Stimulated activated CD8-positive, alpha-beta memory T cell treated with anti-CD3 and anti-CD28 coated beads, Interleukin-2, amount 100 ng/mL, for 1 hour (primary cell): ENCODE measurements at places on chromosomes 2 and 18.

- DNase-seq, result no peak
Measured at GRCh38 chr2:8364668-8365067, 317.2 kb upstream of the ID2 start.

GRCh38 chr2:30914456-30914855 is 107.2 kb upstream of the CAPN13 start:
- DNase-seq, result no peak

- DNase-seq, result no peak
Measured at GRCh38 chr2:222287862-222288479, 10.8 kb downstream of the PAX3 start.

GRCh38 chr2:199111458-199111857 is 346.3 kb downstream of the SATB2 start:
- DNase-seq, result no peak

GRCh38 chr2:59888015-59888414 is 665.4 kb downstream of the BCL11A start:
- DNase-seq, result peak; percentile 15

- DNase-seq, result no peak
Measured at GRCh38 chr18:76874642-76875389, 52.5 kb downstream of the ZNF236 start.

DNA sequence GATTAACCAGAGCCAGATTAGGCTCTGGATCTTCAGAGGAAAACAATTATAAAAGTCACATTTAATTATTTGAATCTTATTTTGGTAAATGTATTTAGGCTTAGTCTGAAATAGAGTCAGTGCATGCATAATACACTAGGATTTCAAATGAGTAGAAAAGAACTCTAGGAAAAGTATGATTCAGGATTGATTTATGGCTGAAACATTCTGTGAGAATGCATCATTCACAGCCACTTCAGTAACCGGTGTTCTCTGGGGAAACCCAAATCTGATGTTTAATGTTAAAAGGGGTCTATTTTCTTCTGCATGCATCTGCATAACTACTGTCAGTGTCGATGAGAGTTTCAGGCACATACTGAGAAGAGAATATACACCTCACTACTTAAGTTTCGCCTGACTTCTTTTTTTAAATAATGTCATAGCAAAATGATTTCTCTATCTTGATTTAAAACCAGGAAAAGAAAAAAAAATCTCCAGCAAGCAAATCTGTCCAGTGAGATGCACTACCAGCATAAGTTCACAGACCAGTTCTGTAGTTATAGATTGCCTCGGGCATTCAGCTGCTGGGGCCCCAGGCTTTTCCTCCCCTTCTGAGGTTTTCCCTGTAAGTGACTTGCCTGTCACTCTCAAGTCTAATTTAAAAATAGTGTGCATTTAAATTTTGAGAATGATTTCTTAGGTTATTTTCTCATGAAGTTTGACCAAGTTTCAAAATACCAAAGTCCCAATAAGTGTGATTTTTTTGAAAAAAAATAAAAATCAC is 501.5 kb downstream of the NR4A2 start:
- no peak for DNase-seq

DNA sequence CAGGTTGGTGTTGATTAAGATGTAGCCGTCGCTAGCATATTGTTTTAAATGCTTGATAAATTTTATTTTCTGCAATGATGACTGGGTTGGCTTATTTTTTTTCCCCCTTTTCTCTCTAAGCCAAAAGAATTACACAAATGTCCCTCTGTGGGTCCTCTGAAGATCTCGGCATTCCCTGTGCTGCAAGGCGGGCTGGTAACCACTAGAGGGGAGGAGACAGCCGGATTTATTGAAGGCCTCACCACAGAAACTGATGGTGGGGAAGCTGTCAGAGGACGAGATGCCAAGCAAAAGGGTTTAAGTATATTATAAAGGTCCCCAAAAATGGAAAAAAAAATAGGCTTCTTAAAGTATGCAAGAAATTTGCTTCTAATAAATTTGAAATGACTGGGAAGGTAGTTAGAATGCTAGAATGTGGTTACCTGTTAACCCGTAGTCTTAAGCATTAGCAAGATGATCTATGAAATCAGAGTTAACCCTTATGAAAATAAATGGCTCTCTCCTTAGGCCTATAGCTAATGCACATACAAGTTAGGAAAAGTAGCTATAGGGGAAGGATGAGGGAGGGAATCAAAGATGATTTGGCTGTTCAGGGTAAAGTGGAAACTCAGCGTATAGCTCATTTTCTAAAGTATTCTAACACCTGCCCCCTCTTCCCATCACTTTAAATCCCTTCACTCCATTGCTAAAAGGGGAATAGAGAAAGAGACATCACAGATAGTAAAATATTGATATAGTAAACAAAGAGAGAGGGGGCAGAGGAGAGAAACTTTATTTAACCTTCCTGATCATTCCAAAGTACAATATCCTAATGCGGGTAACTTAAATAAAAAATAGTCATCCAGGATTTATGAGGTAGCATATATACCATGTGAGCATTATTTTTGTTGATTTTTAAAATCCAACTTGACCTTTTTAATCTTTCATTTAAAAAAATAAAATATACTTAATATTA is 894.5 kb upstream of the POU3F3 start:
- no peak for DNase-seq

- no peak for DNase-seq
Measured at GRCh38 chr2:177147093-177147694, 65.4 kb upstream of the HNRNPA3 start.

DNA sequence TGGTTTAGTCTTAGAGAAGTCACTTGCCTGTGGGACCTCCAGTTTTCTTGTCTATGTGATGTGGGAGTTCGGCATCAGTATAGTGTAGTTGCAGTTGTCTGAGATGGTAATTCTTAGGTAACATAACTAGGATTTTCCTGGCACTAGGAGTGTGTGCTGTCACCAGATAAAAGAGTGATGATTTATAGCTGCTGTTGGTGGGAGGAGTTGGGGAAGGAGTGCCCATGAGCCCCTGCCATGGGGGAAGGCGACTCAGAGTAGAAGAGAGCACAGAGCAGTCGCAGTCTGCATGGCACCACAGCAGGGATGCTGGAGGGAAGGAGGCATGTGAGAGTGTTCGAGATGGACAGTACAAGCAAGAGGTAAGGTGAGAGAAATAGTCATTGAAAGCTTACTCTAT is 38.7 kb downstream of the ATP9B start:
- no peak for DNase-seq

DNA sequence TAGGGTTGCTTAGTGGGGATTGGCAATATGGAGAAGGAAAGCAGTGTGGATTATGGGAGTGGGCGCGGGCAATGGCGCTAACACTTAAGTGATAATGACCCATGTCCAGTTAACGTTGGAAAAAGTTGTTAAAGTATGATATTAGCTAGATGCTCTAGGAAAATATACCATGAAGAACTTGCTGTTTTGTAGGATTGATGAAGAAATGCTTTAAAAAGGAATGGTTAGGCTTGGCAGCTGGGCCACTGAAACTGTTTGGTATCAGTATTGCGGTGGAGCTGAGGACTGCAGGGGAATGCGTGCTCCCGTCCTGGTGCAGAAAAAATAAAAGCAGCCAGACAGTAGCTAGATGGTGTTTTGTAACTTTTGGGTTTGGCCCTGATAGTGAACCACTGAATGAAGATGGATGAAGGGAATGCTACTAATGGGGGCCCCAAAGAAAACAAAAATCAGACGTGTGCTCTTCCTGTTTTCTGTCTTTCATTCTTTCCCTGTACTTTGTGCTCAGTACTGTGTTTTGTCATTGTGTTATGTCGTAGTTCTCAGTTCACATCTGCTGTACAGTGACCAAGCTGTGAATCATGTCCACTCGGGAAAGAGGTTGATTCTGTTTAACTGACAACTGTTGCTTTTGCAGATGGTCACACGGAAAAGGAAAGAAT is 999 bp downstream of the INSIG2 start:
- DNase-seq, result no peak

DNA sequence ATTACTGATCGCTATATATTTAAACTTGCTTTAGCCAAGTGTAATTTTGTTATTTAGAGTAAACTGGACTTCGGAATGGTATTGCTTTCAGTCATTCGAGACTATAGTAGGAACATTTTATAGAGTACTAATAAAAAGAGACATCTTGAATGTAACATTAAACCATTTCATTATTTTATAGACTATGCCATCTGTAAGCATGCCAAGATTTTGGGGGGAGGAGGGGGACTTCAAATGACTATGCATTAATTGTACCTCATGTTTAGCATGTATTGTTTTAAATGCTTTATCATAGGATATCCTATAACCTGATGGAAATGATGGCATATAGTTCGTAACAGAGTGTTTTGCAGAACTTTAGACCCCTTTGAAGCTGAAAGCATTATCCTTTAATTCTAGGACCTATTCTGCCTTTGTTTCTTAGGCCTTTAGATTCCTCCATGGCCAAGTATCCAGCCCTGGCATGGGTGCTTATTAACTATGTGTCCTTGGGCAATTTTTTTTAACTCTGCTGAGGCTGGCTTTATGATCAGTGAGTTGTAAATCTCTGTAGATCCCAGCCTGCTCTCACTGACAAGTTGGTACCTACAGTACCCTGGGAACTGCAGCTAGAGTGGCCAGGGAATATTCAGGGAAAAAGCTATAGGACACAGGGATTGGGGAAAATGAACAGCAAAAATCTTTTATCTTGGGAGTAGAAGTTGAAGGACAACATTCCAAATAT is 93.4 kb downstream of the PARD3B start:
- DNase-seq, result no peak

GRCh38 chr18:44393406-44393805 is 287.3 kb upstream of the SETBP1 start:
- no peak for DNase-seq

DNA sequence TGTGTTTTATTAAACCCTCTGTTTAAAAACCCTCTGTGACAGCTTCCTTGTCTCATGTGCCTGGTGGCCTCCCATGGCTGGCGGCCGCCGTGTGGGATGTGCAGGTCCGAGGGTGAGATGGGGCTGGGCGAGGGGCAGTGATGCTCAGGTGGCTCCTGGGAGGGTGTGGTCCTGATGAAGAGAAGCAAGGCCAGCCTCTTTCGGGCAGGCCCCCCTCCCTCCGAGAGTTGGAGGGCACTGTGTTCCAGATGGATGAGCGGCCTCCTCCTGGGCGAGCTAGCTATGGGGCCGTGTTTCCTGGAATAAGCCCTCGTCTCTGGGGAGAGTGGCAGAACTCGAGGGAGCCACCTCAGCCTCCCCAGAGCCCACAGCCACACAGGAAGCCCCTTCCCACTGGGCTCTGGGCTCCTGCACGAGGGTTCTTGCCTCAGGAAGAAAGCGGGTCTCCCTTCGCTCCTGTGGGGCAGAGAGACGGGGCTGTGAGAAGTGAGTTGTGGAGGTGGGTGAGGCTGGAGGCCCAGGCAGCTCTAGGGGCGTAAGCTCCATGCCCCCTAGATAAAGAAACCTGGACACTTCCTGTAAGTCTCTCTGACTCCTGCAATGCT is 72.1 kb downstream of the ASB1 start:
- no peak for DNase-seq

GRCh38 chr2:233082222-233082930 is 22.2 kb downstream of the INPP5D start:
- DNase-seq, result no peak

GRCh38 chr18:48946329-48946835 is 4.4 kb downstream of the SMAD7 start:
- no peak for DNase-seq

DNA sequence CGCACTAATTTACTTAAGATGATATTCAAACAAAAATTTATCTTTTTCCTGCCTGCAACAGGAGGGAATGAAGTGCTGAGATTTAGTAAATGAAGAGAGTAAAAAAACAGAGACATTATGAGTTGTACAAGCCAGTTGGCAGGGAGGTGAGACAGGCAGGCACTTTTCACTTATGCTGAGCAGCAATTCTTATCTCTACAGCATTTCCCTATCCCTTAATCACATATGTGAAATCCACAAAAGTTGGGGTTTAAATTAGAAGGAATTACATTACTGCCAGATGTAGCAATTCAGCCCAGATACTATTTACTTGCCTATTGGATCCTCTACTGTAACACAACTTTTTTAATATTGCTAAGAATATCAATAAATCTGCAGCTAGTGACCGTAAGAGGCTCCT is 314.2 kb upstream of the LRP1B start:
- DNase-seq, result no peak

DNA sequence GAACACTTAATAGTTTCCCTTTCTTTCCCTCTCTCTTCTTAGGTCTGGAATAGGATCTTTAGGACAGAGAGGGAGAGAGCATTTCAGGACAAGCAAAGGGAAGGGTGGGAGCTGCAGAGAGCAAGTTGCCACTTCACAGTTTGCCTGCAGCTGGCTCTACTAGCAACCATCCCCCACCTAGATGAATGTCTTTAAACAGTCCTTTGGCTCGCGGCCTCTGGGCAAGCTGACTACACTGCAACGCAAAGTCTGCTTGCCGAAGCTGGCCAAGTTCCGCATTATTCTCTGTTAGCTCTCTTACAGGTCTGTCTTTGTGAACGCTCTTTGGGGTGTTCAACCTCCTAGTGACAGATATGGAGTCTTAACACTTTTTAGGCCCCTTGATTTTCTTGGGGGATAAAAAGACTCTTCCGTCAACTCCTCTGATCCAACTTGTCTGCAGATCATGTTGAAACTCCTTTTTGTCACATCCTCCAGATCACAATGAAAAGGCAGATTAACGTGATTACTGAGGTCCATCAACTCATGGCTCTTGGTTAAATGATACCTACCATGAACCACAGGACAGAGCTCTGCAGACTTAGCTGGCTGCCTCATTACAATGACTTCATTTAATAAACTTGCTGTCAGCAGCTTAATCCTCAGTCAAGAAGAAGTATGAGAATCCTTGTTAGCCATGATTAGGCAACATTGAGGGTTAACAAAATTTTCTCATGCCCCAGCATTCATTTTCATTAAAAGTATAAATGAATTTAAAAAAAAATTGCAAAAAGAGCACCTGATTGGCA is 74.6 kb downstream of the SLC4A3 start:
- DNase-seq, result no peak

DNA sequence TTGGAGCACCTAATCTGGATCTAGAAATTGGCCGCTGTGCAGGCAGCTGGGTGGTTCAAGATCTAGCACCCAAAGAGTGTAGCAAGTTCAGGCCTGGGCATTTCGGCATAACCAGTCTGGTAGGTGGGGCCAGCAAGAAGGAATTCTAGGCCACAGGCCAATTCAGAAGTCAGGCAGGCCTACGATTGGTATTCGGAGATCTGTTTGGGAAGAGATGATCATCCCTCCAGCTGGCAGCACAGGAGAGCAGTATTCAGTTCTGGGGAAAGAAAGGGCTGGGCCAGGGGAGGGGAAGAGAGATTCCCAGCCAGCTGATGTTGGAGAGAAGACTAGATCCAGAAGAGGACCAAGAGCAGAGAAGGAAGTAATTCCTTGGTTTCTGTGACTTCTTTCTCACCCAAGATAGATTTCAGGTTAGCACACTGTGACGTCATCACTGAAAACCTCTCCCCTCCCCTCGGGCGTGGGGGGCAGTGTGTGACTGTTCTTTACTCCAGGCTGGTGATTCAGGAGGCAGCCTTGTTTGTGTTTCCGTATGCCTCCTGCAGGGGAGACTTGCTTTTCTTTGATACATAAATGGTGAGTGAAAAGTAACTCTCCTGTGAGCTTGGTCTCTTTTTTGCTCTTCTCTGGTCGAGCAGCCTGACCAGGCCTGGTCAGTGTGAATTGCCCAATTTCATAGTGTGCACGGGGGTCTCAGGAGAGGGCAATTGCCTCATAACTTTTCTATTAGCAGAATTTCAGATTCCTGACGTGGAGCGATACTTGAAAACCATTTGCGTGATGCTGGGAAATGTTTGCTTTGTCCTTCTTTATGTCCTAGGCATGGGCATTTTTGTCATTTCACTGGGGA is 61.1 kb downstream of the MEIS1 start:
- DNase-seq, result no peak
